Activated naive CD4-positive, alpha-beta T cell (primary cell): ENCODE measurements at places on chromosomes 7 and 10.

DNA sequence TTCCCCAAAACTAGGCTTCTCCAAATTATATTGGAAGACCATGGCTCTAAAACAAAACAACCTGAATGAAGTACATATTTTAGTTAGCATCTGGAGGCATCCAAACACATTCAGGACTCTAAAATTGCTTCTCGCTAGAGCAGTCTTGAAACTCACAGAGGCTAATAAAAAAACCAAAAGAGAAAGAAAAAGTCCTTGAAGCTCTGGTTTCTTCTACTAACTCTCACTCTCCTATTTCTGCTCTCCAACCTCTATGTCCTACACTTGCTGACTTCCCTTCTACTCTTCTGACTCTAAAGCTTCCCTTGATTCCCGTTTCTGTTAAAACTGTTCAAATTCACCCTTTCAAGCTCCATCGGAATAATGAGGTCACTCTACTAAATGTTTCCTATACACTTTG is 370.7 kb upstream of the HPS1 start:
- no peak for DNase-seq

DNA sequence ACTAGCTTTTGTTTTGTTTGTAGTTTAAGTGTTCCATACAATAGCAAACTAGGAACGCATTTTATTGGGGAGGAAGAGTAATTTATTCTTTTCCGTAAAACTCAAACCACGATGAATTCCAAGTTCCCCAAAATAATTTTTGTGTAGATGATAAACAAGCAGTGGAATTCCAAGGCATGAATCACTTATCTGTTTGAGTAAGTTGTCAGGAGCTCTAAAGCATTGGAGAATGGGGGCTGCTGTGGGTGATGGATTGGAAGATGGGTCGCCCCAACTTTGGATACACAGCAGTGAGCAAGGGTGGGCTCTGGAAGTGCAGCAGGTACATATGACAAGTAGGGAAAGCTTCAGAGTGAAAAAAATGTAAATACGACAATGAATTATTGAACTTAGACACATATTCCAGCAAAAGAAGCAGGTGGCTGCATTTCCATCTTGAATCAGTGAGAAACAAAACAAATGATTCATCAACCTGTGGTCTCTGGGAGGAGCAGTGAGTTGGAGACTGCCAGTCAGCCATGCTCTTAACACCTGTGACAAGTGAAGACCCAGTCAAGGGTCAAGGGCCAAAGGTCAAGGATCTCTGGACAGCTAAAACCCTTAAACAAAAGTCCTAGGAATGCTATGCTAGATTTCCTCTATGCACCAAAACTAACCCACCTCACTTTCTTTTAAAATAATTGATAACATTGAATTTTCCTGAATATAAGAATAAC is 34.2 kb upstream of the ADRB1 start:
- no peak for DNase-seq

DNA sequence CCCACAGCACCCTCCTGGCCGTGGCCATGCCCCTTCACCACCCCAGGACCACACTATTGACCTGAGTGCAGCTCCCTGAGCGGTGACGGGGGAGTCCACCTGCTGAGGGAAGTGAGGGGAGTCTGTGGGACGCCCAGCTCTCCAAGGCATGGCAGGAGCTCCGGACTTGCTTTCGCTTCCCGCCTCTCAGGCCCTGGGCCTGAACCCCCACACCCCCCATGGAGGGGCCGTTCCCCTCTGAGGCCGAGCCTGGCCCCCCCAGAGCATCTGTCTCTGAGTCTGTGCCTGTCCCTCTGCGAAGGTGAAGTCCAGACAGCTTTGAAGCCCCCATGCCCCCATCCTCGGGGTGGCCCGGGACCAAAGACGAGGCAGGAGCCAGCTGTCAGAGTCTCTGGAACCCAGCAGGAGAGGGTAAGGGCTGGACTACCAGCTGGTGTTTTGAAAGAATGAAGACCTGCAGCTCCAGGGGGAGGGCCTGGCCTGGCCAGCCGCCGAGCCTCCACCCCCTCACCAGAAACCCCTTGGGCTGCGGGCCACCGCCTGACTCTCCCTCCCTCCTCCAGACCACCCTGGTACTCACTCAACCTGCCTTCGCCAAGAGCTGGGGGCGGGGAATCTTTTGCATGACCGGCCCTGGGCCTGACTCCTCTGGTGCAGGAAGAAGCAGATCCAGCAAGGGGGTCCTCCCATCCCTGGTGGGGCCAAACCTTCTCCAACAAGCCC is 114.0 kb downstream of the PDGFA start:
- no peak for DNase-seq

DNA sequence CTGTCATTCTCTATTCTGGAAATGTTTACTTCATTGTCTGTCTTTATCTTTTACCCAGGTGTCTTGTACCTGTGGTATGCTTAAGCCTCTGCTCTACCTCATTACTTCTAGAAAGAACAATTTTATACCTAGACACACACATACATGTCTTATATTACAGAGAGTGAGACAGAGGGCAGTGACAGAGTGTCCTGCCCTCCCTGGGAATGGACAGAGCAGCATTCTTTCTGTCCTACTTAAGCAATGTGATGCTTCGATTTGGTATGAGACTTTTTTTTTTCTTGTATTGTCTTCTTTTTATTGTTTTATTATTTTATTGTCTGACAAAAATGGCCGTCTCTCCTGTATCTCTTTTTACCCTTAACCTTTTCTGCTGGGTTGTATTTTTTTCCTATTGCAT is 286.1 kb downstream of the EXOC4 start:
- no peak for DNase-seq

- no peak for DNase-seq
Measured at GRCh38 chr10:49448924-49449323, 53.0 kb upstream of the DRGX start.

DNA sequence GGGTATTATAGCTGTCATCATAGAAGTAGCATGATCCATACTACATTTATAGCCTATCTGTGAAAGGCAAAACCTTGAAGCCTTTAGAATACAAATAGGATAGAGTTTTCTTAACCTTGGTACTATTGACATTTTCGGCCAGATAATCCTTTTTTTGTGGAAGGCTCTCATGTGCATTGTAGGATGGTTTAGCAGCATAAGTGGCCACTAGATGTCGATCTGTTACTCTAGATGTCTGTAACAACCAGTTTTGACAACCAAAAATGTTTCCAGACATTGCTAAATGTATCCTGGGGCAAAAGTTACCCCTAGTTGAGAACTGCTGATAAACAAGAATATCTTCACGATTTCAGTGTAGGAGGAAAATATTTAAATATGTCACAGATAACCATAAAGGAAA is 319.4 kb upstream of the GALNT17 start:
- no peak for DNase-seq

GRCh38 chr10:71176661-71177060 is 35.7 kb upstream of the UNC5B start:
- DNase-seq, result no peak

GRCh38 chr10:56836659-56837058 is 475.6 kb upstream of the ZWINT start:
- no peak for DNase-seq

DNA sequence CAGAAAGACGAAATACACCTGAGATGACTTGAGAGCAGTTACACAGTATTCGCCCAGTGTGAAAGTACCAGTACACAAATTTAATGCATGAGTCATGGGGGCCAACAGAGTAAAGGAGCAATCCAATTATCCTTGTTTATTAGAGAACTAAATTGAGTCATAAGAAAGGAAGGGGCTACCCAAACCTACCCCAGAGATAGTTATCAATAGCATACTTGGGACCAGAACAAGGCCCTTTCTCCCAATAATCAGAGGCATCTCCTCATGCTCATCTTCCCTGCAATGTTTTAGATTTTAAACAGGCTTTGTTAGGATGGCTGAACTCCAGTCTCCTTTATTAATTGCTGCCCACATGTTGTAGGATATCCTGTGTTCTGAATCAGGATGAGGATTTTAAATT is 239.7 kb upstream of the LRGUK start:
- DNase-seq, result no peak

GRCh38 chr10:11093771-11094736 is 76.4 kb downstream of the CELF2 start:
- DNase-seq, result no peak

GRCh38 chr10:84783909-84784308 is 455.5 kb downstream of the CCSER2 start:
- DNase-seq, result no peak

DNA sequence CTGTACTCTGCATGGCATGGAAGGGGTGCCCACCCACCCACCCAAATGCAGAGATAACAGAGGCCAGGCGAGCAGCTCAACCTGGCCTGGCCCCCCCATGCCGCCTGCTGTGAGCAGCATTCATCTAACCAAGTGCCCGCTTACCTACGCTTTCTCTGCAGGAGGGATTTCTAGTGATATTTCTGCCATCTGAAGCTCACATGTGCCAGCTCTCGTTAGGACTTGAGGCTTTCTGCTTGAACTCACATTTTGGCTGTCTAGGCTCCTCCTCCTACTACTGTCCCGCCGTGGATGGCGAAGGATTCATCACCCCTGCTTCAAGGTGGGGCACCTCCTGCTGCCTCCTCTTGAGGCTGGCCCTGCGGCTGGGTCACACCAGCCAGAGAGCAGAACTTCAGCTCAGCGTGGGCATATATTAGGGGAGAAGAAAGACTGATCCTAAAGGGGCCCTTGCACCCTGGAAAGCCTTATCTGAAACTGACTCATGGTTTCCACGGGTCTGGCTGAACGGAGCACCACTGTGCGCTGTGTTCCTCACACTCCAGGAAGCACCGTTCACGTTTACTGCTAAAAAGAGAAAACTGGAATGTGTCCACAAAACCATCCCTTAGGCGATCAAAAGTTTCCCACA is 45.5 kb downstream of the CTBP2 start:
- no peak for DNase-seq

DNA sequence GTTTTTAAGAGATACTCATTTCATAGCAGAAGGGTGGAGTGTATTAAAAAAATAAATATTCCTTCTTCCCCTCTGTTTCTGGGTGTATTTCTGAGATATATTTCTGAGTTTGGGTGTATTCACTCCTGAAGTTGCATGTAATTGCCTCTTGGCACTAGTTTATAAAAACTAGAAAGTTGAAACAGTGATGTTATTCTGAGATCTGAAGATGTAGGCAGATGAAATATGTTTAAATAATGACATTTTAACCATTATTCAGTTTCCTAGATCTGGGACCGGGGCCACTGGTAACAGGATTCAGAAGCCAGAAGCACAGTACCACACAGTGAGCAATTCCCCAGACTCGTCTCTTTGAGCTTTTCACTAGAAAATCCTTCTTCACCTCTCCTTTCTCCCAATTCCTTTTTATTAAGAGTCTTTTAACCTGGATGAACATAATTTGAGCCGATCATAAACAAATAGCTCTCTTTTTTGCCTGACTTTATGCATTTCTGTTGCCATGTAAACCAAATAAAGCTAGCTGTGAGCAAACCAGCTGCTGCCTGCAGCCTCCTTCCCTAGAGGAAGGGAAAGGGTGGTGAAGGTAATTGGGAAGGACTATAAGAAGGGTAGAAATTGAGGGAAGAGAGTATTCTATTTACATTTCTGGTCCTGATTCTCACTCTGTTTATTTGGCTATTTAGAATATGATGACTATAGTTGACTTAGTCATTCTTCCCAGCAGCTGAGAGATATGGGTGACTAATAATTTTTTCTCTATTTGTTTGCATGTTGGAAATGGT is 101.8 kb upstream of the STRIP2 start:
- DNase-seq, result no peak

DNA sequence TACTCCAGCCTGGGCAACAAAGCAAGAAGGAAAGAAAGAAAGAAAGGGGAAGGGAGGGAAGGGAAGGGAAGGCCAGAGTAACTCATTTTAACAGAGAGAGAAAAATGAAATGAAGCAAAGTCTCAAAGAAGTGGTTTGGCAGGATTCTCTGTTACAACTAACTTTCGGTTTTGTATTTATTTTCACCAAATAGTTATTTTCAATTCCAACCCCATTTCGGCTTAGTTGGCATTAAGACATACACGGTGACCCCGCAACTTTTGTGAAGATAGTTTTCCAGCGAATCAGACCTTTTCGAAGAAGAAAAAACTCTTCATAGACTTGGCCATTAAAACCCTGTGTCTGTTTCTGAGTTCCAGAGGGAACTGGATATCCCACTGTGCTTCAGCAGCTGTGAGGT is 45.2 kb upstream of the LYZL2 start:
- no peak for DNase-seq

- DNase-seq, result no peak
Measured at GRCh38 chr10:34229917-34230316, 585.2 kb downstream of the PARD3 start.

- no peak for DNase-seq
Measured at GRCh38 chr7:381211-382042, 91.5 kb downstream of the FOXL3 start.

- no peak for DNase-seq
Measured at GRCh38 chr10:22443175-22443901, 98.0 kb downstream of the SPAG6 start.

DNA sequence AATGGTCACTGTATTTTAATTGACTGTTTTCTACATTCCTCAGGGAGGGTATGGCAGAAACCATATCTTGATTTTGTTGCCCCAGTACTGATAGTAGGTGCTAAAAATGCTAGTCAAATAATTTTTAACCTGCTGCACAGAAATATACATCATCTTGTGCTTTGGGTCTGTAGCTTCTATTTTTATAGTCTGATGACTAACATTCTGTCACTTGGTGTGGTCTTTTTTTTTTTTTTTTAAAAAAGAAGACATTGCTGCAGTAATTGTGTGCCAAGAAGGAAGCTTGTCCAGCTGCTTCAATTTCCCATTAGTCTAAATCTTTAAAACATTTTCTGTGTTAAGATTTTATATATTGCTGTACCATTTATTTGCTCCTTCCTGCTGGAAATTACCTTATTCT is 83.6 kb downstream of the ICA1 start:
- no peak for DNase-seq

DNA sequence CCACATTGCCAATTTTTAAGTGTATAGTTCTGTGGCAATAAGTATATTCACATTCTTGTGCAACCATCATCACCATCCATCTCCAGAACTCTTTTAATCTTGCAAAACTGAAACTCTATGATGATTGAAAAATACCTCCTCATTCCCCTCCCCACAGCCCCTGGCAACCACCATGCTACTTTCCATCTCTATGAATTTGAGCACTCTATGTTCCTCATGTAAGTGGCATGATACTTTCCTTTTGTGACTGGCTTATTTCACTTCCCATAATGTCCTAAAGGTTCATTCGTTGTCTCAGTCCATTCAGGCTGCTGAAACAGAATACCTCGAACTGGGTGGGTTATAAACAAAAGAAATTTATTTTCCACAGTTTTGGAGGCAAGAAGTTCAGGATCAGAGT is 23.4 kb upstream of the EGR2 start:
- no peak for DNase-seq
